ENCODE measurements at places on chromosomes 7 and 10.

DNA sequence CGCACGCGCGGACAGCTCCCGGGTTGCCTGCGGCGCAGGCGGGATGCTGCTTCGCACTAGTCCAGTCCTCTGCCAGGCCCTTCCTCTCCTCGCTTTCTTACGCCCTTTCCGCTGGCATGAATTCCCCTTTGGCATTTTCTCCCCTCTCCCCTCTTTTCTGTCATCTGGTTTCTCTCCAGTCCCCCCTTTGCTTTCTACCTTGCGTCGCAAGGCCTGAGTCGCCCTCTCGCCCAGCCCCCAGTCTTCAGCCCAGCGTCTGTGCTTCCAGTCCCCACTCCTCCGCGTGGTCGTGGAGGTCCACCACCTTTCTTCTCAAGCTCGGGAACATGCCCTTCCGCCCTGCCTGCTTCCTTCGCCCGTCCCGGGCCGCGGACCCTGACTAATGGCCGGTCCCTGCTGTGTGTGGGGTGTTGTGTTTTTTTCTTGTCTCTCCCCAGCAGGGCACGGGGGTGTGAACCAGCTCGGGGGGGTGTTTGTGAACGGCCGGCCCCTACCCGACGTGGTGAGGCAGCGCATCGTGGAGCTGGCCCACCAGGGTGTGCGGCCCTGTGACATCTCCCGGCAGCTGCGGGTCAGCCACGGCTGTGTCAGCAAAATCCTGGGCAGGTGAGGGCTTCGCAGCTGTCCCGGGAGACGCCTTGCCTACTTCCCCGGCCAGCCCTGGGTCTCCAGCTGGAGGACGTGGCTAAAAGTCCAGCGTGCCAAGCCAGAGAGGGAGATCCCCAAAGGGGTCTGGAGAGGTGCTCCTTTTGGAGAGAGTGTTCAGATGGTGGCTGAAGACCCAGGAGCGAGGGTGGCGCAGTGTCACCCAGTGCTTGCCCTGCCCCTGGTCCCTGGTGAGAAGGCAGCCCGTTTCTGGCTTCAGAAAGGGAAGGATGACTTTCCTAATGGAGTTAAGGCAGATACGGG, 4.2 kb downstream of the PAX2 start:
- no peak for DNase-seq

GRCh38 chr7:36545291-36545690, 155.6 kb downstream of the ANLN start:
- no peak for DNase-seq

GRCh38 chr7:66894463-66895080, 26.5 kb upstream of the TMEM248 start:
- no peak for DNase-seq

GRCh38 chr10:95382596-95382995, 91.8 kb upstream of the PDLIM1 start:
- no peak for DNase-seq

GRCh38 chr7:19677180-19677579, 31.7 kb downstream of the POLR1F start:
- DNase-seq: no peak

DNA sequence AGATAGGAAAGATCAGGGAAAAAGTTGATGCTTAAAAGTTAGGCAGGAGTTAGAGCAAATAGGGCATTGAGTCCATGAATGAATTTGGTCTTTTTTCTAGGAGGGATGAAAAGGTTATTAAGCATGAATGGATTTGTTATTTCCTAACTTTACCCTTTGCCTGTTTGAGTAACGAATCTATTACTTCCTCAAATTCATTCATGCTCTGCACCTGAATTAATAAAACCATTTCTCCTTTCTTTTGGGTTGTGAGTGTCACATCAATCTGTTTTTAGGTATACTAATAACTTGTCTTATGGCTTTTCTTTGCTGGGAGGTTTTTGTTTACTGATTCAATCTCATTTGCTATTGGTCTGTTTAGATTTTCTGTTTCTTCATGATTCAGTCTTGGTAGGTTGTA, 1217.7 kb upstream of the CELF2 start:
- DNase-seq: no peak

- DNase-seq: no peak
These were observed 69.1 kb upstream of the WAC start for GRCh38 chr10:28463676-28464395.

GRCh38 chr10:71921324-71922027, 42.7 kb upstream of the CHST3 start:
- no peak for DNase-seq

All from activated CD4-positive, alpha-beta T cell treated with anti-CD3 and anti-CD28 coated beads for 24 hours (primary cell).